ENCODE measurements at places on chromosomes 16 and 17.
A peak's percentile ranks its signal among the peaks of the same experiment; 100 is the strongest.

GRCh38 chr17:902463-902862 is 77.1 kb downstream of the NXN start:
- no peak for DNase-seq

GRCh38 chr16:30119428-30119827 is 3.6 kb downstream of the MAPK3 start:
- DNase-seq = no peak

DNA sequence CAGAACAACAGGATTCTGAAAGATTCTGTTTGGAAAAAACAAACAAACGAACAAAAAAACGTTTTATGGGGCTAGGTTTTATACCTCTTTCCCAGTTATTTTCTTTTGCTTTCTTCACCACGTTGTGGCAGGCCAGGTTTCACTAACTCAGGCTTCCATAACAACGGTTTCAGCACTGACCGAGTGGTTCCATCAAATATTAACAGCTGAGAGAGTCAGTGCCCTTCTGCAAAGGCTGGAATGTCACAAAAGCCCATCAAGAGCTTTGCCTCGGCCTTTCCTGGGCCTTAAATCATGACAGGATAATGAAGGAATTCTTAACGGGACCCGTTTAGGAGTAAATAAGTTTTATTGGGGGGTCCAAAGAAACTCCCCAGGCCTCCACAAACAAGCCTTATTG is 34.2 kb downstream of the MPHOSPH6 start:
- no peak for DNase-seq

DNA sequence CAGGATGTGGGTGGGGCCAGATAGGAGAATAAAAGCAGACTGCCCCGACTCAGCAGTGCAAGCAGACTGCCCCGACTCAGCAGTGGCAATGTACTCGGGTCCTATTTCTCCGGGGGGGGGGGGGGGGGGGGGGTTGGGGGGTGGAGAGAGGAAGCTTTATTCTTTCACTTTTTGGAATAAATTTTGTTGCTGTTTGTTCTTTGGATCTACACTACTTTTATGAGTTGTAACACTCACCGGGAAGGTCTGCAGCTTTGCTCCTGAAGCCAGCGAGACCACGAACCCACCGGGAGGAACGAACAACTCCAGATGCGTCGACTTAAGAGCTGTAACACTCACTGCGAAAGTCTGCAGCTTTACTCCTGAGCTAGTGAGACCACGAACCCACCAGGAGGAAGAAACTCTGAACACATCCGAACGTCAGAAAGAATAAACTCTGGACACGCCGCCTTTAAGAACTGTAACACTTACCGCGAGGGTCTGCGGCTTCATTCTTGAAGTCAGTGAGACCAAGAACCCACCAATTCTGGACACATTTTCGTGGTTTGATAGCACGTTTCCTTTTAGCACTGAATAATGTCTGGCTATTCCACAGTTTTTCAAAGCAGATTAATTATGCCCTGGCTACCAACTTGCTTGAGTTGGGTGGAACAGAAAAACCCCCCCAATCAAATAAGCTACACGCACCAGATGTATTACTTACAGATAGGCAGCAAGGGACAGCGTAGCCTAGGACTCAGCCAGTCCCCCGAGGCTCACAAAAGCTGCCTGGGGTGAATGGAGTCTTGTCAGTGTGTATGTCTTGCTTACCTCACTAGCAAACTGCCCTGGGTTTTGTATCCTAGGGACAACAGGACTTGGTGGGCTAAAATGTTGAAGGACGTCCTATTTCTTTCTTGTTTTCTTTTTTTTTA is 11.9 kb downstream of the FZD2 start:
- DNase-seq = no peak

DNA sequence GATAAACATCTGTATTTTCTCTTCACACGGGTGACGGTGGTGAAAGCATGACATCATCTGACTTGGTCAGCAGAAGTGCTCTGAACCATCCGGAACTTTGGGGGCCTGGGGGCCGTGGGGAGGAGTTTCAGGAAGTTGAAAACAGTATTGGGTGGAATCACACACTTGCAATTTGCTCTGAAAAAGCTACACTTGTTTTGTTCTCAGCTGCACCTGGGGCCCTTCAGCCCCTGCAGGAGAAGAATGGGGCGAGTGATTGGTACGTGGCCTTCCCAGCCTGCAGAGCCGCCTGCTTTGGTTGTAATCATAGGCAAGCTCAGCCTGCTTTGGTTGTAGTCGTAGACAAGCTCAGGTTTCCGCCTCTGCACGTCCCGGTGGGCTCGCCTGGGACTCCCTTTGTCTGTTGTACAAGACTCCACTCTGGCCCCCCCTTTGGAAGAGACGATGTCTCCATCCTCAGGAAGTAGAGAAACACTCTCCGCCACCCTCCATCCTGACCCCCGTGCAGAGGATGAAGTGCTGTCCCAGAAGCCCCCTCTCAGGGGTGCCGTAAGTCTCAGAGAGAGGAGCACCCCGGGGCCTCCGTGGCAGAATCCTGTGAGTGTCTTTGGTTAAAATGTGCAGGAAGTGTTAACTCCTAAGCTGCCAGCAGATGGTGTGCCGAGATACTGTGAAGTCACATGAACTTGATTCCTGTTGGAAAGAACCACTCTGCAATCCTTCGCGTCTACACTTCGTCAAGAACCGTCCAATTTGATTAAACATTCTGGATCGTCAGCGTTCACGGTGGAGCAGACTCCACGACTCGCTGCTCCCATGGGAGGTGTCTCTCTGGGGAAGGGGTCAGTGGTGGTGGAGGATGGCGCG is 5.4 kb downstream of the BANP start:
- DNase-seq = peak; percentile 82

GRCh38 chr16:73220836-73221235 is 172.9 kb upstream of the ZFHX3 start:
- no peak for DNase-seq

DNA sequence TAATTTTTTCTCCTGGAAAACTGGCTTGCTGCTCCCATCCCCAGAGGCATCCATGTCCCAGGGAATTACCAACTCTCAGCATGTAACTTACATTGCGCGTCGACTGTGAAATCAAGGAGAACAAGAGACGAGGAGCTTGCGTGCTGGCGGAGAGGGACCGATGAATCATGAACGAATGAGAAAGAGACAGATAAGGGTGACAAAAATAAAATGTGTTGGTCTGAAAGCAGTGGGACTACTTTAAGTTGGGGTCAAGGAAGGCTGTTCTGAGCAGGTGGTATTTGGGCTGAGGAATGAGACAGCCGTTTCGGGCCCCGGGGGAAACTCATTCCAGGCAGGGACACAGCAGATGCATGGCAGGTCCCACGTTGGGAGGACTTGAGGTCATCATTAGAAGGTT is 22.5 kb downstream of the ABAT start:
- no peak for DNase-seq

GRCh38 chr16:892006-892405 is 78.8 kb downstream of the LMF1 start:
- DNase-seq = no peak

DNA sequence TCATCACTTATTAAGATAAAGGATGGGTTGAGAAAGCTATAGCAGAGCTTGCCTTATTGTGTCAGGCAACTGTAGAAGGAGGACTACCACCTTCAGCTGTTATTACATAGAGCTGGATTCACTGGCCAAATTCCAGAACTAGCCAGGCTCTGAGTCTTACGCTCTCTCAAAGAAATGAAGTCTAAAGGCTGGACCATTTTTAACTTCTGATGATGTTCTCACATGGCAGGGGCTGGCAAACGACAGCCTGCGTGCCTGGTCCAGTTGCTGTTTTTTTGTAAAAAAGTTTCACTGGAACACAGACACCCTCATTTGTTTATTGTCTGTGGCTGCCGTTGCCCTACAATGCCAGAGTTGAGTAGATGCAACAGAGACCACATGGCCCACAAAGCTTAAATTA is 21.2 kb downstream of the TRAF4 start:
- no peak for DNase-seq

GRCh38 chr17:68184141-68184571 is 63.7 kb upstream of the AMZ2 start:
- DNase-seq = peak; percentile 60

GRCh38 chr16:88656291-88656980 is 5.6 kb upstream of the CYBA start:
- no peak for DNase-seq

DNA sequence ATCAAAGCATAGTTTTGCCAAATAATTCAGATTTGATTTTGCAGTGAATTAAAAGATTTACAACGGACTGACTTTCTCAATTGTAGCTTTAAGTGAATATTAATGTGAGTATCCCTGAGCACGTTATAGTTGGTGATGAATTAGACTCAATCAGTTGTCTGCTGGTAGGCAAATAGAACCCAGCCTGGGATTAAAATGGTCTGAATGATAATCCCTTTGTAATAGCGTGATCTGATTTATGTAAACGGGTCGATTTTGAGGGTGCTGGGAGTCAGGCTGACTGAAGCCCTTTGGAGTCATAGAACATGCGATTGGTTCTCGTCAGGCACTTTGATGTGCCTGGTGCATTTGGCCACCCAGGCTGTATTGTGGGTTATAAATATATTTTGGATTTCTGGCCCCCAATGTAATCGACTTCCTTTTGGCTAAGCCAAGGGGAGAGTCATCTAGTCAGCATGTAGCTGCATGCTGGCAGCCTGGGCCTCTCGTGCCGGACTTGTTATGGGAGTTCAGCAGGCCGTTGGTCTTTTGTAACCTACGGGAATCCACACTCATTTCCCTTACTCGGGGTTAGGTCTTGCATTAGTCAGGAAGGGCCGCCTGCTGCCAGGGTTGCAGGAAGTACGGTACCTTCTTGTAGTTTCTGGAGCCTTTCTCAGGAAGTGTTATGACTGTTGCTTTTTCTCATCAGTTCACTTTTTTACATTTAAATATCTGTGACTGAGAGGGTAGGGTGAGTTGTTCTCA is 5.4 kb downstream of the PGS1 start:
- peak; percentile 41 for DNase-seq

DNA sequence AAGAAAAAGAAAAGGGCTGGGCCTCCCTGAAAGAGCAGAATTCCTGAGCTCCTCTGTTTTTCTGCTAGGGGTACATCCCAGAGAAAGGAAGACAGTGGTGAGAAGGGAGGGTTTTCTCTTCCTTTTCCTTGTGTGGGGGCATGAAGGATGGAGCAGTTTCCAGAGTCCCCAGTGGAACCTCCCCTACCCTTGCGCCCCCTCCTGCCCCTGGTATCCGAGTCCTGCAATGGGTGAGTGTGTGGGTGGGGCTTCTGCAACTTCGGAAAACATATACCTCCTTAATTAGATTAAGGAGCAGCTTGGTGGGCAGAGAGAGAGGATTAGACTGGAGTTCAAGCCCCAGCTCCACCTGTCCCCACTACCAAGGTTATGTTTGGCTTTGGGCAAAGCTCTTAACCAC is 5.4 kb upstream of the GIP start:
- no peak for DNase-seq
